Suppressor macrophage treated with lipopolysaccharide for 1 hour (primary cell): ENCODE measurements at places on chromosomes 12 and 14.

DNA sequence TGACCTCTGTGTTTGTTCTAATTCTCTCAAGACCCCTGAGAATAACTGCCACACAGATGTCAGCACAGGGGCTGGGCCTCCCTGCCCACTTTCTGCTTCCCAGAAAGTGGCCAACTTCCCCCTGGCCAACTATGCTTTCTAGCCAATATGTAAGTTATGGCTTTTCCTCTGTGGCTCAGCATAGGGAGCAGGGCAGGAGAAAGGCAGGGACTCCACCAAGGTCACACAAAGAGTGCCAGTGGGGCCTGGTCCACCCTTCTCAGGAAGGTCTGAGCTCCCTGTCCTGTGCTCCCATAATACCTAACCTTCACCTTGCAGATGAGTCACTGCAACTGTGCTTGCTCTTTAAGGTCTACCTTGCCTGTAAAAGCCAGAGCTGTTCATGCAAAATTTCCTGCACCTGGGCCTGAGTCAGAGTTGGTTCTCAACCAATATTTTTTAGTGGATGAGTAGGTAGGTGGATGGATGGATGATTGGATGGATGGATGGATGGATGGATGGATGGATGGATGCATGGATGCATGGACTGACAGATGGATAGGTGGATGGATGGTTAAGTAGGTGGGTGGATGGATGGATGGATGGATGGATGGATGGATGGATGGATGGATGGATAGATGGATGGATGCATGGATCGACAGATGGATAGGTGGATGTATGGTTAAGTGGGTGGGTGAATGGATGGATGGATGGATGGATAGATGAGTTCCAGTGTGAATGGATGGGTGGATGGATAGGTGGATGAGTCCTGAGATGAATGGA, 64.2 kb downstream of the DIO3 start:
- no peak for DNase-seq

DNA sequence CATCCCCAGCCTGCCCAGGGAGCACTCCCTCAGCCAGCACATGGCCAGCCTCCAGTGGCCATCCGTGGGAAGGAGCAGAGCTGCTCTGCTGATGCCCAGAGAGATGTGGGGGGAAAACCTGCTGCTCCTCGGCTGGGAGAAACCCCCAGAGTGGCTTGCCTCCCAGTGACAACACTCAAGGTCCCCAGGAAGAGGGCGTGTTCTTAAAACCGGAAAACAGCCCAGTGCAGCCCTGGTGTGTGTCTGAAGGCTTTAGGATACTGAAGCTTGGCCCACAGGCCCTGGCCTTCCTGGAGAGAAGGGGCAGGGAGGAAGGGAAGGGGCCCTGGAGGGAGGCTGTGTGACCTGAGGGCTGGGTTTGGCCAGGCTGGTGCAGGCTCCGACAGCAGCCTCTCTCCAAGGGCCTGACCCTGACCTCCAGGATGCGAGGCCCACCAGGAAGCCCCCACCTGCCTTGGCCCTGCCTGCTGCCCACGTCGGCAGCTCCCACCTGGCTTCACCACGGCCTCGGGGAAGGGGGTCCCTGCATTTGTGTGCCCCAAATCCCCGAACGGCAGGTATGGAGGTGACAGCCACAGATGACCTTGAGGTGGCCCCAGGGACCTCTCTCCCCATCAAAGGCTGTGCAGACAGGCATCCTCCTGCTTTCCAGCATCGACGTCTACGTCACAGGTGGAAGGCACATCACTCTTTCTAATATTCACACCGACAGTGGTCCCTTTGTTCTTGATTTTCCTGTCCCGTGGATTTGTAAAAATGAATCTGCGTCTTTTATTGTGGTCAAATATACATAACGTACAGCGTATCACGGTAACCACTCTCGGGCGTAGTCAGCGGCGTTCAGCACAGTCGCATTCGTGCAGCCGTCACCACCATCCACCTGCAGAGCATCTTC, 190.0 kb upstream of the C14orf180 start:
- no peak for DNase-seq

DNA sequence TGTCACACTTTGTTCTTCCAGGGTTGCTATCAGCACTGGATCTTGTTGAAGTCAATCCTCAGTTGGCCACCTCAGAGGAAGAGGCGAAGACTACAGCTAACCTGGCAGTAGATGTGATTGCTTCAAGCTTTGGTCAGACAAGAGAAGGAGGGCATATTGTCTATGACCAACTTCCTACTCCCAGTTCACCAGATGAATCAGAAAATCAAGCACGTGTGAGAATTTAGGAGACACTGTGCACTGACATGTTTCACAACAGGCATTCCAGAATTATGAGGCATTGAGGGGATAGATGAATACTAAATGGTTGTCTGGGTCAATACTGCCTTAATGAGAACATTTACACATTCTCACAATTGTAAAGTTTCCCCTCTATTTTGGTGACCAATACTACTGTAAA, 23.7 kb downstream of the VTI1B start:
- no peak for DNase-seq

- no peak for DNase-seq
Observed at GRCh38 chr14:83814896-83815295, 1715.0 kb upstream of the FLRT2 start.

GRCh38 chr12:21941506-21942376, 515 bp upstream of the ABCC9 start:
- no peak for DNase-seq

DNA sequence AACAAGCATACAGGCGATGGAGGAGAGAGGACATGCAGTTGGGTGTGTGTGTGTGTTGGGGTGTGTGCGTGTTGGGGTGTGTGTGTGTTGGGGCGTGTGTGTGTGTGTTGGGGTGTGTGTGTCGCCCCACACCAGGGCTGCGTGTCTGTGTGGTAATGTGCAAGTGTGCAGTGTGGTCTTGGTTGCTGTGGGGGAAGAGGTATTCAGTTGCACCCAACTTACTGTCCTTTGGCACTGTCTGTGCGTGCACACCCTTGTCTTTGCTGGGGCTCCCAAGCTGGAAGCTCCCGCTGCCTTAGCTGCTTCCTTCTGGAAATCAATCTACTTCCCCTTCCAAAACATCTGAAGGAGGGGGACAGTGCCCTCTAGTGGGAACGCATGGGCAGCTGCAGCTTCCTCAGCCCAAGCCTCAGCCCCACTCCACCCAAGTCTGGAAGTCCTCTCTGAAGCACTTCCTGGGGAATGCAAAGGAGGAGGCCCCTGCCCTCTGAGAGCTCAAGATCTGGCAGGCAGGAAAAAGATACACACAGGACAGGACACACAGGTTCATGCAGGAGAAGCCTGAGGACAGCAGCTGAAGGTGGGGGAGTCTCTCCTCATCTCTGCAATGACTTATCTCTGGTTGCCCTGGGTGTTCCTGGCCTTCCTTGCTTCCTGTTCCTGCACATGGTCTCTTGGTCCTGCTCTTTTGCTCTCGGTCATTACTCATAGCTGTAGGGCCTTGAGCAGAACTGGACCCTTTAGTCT, 13.1 kb downstream of the ASIC1 start:
- peak; percentile 84 for DNase-seq

DNA sequence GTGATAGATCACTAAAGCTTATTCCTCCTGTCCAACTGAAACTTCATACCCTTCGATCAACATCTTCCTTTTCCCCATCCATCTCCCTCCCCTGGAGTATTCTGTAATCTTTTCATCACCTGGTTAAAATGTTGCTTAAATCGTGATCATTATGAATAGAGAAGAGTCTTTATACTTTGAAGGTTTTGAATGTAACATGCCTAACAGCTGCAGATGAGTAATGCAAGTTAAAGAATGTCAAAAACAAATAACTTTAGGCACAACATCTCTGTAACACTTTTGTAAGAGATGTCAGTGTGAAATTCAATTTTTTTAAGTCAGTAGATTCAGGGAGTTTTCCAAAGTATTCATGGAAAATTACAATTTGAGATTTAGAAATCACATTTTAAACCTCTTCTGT, 25.0 kb downstream of the RXYLT1 start:
- DNase-seq = no peak

- DNase-seq = no peak
Observed at GRCh38 chr12:2687726-2688125, 107.0 kb upstream of the FKBP4 start.

- DNase-seq = no peak
Observed at GRCh38 chr12:70403826-70404225, 37.7 kb downstream of the KCNMB4 start.

GRCh38 chr14:93799617-93799988, 11.3 kb upstream of the PRIMA1 start:
- DNase-seq = no peak
